ENCODE measurements at places on chromosomes 1 and 21.

DNA sequence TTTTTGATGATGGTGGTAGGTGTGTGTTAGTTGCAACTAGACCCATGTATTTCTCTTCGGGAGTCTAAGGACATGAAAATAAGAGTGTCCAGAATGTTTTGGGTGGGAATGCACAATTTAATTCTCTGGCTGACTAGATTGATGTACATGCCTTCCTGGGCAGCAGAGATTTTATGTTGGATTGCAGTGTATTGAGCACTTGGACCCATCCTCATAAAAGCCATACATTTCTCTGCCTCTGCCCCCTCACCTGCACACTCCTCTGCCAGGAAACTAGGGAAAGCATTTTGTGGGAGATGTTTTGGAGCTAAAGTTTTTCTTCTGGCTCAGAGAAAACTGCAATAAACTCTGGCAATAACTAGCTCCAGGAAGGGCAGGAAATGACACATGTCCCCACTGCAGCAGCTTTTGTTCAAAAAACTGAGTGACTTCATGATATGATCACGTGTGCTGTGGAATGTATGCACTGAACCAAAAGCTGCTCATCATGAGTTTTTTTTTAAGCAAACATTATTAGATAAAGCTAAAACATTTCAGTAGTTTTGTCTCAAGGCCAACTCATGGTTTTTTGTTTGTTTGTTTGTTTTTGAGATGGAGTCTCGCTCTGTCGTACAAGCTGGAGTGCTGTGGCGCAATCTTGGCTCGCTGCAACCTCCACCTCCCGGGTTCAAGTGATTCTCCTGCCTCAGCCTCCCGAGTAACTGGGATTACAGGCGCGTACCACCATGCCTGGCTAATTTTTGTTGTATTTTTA, 17.6 kb downstream of the RIT1 start:
- peak; percentile 30 for DNase-seq

GRCh38 chr1:217614200-217614712, 16.6 kb downstream of the GPATCH2 start:
- DNase-seq = no peak

DNA sequence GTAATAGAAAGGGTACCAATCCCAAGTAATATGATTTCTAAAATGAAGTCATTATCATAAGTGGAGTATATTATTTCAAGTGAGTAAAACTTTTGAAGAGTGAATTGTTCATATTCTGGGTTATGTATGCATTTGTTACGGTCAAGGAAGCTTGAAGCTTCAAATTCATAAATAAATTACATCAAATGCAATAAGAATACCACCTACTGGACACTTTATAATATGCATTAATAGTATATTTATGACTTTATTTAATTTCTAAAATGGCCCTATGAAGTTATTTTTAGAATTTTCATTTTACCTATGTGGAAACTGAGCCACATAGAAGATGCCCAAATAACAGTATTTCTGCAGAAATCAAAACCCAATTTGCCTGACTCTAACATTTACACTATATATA, 260.6 kb downstream of the SMYD3 start:
- no peak for DNase-seq

DNA sequence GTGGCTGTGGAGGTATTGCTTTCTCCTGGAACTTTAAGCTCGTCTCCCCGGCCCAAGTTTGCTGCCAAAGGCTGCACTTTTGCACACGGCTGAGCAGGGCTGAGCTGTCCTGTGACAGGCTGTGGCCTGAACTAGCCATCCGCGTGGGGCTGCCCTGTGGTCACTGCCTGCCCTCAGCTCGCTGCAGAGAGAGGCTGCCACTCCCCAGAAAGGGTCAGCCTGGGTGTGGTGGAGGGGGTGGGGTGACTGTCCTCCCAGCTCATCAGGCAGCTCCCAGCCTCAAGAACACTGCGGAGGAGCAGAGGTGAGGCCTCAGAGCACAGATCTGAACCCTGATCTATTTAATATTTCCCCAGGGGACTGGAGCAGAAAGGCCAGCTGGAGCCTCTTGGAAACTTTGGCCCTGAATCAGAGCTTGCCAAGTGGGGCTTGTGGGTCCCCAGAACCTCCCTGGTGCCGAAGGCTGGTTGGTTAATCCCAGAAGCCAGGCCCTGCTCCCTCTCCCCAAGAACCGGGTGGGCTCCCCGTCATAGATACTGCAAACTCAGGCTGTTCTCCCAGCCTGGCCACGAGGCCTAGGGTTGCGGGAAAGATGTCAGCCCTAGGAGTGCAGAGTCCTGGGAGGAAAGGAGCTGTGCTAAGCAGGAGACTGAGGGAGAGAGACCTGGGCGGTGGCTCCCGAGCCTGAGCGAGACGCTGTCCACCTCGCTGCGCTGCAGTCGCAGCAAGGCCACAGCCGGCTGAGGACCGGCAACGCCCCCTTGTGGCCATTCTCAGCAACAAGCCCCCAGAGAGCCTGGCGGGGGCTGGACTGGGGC, 125.1 kb upstream of the IPO9 start:
- DNase-seq = peak; percentile 85

DNA sequence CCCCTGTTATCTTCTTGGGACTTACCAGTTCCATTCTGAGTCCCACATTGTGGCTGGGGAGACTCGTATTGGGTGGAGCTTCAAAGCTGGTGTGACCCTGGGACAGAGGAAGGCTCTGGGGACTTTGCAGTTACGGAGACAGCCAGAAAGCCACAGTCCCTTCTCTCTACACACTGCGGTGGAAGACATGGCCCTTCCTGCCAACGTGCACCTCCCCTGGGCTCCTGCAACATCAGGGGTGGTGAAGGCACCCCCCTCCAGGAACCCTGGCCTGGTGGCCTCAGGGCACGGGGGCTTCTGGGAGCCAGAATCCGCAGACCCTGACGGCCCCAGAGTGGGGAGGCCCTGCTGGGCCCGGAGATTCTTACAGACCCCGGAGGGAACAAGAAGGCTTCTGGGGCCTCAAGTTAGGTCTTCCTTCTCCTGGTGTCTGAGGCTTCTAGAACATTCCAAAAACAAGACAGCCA, 113.0 kb downstream of the SIK1 start:
- DNase-seq = no peak

DNA sequence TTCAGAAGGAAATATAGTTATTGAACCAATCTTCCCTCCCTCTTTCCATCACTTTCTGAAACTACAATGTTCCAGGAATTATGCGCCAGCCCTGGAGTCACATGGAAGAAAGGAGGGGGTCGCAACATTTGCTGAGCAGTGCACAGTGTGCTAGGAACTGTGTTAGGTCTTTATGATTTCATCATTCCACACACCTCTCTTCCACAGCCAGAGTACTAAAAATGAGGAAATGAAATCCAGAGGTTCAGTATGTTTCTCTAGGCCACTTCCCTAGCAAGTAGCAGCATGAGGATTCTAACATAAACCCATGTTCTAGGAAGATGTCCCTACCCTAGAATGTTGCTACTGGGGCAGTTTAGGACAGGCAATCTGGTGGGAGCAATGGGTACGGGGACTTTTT, 158.1 kb downstream of the SLC45A1 start:
- no peak for DNase-seq

DNA sequence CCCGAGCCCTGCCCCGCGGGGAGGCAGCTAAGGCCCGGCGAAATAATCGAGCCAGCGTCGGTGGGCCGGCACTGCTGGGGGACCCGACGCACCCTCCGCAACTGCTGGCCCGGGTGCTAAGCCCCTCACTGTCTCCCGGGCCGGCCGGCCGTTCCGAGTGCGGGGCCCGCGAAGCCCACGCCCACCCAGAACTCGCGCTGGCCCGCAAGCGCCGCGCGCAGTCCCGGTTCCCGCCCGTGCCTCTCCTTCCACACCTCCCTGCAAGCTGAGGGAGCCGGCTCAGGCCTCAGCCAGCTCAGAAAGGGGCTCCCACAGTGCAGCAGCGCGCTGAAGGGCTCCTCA, 49.0 kb upstream of the SYT14 start:
- no peak for DNase-seq

GRCh38 chr1:107991371-107992066, 26.5 kb upstream of the VAV3 start:
- DNase-seq = no peak

GRCh38 chr1:24503059-24503751, 569 bp downstream of the RCAN3 start:
- DNase-seq = peak; percentile 17

GRCh38 chr1:108045460-108045859, 80.5 kb upstream of the VAV3 start:
- no peak for DNase-seq

GRCh38 chr1:232890340-232890943, 60.0 kb upstream of the NTPCR start:
- DNase-seq = no peak

- DNase-seq = no peak
Observed at GRCh38 chr1:230278871-230279582, 147.1 kb downstream of the PGBD5 start.

- no peak for DNase-seq
Observed at GRCh38 chr1:29544406-29544805, 308.1 kb downstream of the PTPRU start.

GRCh38 chr21:42855171-42855936, 24.0 kb downstream of the WDR4 start:
- no peak for DNase-seq

- DNase-seq = no peak
Observed at GRCh38 chr1:215444715-215445414, 122.2 kb upstream of the KCTD3 start.

DNA sequence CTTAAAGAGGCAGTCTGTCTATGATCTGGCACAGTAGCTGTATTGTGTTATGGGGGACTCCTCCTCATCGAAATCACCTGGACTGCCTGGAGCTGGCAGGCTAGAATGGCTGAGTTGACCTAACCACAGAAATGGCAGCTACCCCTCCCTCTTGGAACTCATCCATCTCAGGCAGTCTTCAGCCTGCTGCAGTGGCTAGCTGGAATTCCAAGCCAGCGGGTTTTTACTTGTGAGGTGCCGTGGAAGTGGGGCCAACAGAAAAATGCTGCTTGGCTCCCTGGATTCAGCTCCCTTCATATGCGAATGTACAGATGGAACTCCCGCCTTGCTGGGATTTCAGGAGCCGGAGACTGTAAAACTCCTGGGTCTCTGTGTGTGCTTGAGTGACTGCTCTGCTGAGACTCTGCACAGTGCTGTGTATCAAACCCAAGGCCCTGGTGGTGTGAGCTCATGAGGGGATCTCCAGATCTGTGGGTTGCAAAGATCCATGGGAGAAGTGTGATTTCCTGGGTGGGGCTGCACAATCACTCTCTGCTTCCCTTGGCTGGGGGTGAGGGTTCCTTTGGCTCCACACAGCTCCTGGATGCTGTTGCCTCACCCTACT, 316.9 kb downstream of the CTH start:
- DNase-seq = no peak

- peak; percentile 75 for DNase-seq
Observed at GRCh38 chr1:207579436-207579799, 65.5 kb upstream of the CR1L start.

DNA sequence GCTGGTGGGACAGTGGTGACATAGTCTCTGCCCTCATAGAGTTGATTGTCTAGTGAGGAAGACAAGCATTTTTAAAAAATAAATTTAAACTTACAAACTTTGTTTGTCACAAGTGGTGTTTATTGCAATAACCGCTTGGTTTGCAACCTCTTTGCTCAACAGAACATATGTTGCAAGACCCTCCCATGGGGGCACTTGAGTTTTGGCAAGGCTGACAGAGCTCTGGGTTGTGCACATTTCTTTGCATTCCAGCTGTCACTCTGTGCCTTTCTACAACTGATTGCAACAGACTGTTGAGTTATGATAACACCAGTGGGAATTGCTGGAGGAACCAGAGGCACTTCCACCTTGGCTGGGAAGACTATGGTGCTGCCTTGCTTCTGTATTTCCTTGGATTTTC, 58.4 kb downstream of the LAMC2 start:
- no peak for DNase-seq

GRCh38 chr1:234556245-234556943, 53.6 kb downstream of the IRF2BP2 start:
- DNase-seq = no peak

- peak; percentile 64 for DNase-seq
Observed at GRCh38 chr1:103561643-103562395, 9.6 kb upstream of the AMY2B start.

GRCh38 chr1:21335088-21335691, 44.9 kb upstream of the ECE1 start:
- no peak for DNase-seq

GRCh38 chr1:54502342-54502741, 45.7 kb upstream of the ACOT11 start:
- peak; percentile 37 for DNase-seq

GRCh38 chr1:227779021-227779441, 36.4 kb upstream of the PRSS38 start:
- no peak for DNase-seq

- no peak for DNase-seq
Observed at GRCh38 chr1:6443339-6444115, 19.0 kb downstream of the ESPN start.

- DNase-seq = peak; percentile 12
Observed at GRCh38 chr1:8702472-8702849, 115.0 kb downstream of the RERE start.

DNA sequence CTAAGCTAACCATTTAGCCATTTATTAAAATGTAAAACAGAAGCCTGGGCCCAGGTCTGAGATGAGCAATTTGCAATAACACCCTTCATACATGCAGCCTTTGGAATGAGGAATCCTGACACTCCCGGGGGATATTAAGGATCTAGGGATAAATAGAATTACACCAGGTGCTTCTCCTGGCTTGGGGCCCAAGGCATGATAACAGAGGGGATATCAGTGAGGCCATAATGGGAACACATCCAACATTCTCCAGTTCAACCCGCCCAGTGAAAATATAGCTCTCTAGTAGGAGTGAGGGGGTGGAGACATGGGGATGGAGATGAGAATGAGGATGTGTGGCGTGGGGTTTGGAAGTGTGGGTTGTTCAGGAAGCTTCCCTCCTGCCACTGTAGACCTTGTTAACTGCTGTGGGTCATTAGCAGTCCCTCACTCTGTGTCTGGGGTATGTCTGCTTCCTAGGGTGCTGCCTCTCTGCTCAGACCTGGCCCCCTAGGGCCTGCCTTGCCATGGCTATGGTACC, 57.9 kb upstream of the KANK4 start:
- DNase-seq = no peak

- no peak for DNase-seq
Observed at GRCh38 chr1:84467298-84467697, 11.8 kb upstream of the RPF1 start.

GRCh38 chr1:179575497-179576314, at the start of gene NPHS2:
Gene NPHS2 (minus strand): TSS chr1:179575948. CDS start chr1:179575864, 84 bp downstream.
- no peak for DNase-seq

- DNase-seq = peak; percentile 70
Observed at GRCh38 chr1:23810818-23811540, 10.4 kb upstream of the GALE start.

- no peak for DNase-seq
Observed at GRCh38 chr1:192807211-192808162, 1.4 kb upstream of the RGS2 start.

DNA sequence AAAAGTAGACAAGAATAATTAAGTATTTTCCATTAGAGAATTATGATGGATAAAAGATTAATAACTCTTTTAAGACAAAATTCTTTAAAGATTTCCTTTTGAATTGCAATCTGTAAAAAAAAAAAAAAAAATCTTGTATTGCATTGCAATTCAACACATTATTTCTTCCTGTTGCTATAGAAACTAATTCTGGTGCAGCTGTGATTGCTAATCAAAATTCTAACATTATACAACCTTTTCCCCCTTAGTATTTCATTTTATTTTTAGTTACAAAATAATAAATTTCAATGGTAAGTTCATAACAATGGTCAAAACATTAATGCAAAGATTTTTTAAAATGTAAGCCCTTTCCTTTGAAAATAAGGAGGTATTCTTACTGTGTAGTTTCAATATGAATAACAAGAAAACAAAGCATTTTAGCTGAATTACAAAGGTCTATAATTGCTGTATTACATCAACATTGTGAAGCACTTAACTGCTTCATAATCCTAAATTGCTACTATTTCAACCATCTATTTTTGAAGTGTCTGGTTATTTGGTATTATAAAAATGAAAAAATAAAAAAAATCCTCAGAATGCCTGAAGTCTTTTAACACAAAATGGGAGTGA, 135.0 kb downstream of the SYT14 start:
- DNase-seq = no peak
